HT1080 (cell line): ENCODE measurements at places on chromosomes 3 and 15.
A peak's percentile ranks its signal among the peaks of the same experiment; 100 is the strongest.

GRCh38 chr3:19139863-19140262, 8.4 kb upstream of the KCNH8 start:
- DNase-seq = no peak

GRCh38 chr15:96222981-96223380, 107.5 kb upstream of the NR2F2 start:
- DNase-seq = no peak

GRCh38 chr3:61985020-61985419, 388.3 kb downstream of the FEZF2 start:
- peak; percentile 95 for DNase-seq

- no peak for DNase-seq
Observed at GRCh38 chr3:43795491-43795890, 104.8 kb downstream of the ABHD5 start.

DNA sequence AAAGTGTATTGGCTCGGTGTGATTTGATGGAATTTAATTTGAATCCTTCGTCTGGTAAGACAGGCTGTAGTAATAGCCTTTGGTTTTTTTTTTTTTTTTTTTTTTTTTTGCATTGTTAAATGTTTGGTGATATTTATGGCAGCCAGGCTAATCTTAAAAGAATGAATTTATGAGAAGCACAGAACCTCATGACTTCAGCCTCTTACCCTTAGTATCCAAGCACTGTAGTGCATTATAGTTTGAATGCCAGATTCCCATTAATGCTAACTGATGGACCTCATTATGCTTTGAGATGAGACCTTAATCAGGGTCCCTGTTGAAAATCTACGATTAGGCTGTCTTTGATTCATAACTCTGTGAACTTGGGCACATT, 110.6 kb upstream of the SAMMSON start:
- DNase-seq = no peak

DNA sequence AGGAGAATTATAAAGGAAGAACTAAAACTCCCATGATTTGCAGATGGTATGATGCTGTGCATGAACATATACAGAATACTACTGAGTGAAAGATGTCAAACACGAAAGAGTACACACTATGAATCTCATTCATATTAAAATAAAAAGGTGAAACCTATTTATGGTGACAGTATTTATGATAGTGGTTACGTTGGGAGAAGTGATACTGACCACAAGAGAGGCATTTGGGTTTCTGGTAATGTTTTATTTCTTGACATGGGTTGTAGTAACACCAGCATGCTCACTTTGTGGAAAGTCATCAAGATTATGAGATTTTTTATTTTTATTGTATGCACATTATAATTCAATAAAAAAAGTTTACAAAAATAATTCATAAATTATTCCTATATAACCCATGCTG, 324.0 kb downstream of the GAP43 start:
- DNase-seq = no peak

DNA sequence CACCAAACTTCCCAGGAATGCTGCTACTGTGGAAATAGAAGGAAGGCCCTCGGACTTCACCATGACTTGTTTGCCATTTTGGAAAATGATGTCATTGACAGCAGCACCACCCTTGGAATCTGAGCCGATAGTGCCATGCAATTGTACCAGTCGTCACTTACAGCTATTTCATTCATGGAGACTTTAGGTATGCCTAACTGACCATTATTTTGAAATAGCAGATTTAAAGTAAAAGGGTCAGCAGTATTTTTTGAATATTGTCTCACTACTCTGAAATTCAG, 66.0 kb upstream of the ARL8B start:
- DNase-seq = no peak

- no peak for DNase-seq
Observed at GRCh38 chr3:128521715-128522114, 28.7 kb upstream of the GATA2 start.

GRCh38 chr3:28553175-28553574, 204.6 kb upstream of the AZI2 start:
- DNase-seq = no peak

DNA sequence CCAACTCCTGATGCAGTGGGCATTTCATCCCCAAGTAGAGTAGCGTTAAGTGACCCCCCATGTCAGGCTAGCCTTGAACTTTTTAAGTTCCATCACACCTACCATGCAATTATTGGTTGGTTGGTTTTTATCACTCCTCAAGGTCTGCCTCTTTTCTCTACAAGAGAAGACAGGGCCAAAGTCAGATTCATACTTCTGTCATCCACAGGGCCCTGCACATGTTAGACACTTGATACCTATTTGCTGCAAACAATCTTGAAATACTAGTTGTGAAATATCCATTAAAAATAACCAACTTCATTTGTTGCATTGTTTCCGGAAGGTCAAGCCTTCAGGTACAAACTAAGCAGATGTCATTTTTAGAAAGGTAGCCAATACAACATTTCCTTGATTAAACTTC, 1.2 kb downstream of the CMSS1 start:
- DNase-seq = no peak

GRCh38 chr15:41892621-41893421, 1.0 kb downstream of the SPTBN5 start:
- no peak for DNase-seq

DNA sequence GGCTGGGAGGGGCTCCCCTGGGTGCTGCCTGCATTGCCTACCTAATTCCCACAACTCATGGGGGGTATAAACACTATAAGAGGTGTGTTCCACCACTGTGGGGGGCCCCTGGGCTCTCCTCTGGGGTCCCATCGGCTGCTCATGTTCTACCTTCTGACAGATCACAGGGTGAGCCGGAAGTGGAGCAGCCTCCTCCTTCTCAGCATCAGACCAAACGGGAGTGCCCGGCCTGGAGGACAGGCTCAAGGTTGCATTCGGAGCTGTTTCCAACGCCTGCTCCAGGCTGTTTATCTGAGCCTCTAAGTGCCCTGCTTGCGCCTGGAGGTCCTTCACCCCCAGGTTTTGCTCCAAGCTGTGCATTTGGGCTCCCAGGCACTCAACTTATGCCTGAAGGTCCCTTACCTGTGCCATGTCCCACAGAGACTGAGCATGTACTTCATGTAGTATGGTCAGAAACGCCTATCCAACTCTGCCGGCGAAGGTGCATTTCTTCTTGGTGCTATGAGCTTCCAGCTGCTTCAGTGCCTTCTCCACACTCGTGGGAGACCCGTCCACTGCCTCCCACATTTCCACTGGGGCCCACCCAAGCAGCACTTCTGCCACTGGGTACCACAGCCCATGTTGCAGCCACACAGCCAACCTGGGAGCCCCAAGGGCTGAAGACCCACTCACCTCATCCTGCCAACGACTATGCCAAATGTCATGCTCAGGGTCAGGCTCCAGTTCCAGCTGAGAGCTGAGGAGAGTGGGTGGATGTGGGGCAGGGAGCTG, 232.1 kb downstream of the IGSF11 start:
- no peak for DNase-seq

DNA sequence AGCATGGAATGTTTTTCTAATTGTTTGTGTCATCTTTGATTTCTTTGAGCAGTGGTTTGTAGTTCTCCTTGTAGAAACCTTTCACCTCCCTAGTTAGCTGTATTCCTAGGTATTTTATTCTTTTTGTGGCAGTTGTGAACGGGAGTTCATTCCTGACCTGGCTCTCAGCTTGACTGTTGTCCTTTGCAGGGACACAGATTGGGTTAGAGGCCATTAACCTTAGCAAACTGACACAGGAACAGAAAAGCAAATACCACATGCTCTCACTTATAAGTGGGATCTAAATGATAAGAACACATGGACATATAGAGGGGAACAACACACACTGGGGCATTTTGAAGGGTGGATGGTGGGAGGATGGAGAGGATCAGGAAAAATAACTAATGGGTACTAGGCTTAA, 52.2 kb upstream of the RORA start:
- no peak for DNase-seq
